ENCODE measurements at places on chromosomes 6 and 20.

- no peak for DNase-seq
Observed at GRCh38 chr6:165823609-165824326, 160.7 kb upstream of the PDE10A start.

GRCh38 chr6:89610149-89610642 is 28.4 kb downstream of the LYRM2 start:
- DNase-seq: peak; percentile 67

- no peak for DNase-seq
Observed at GRCh38 chr20:16203096-16203495, 370.2 kb downstream of the KIF16B start.

DNA sequence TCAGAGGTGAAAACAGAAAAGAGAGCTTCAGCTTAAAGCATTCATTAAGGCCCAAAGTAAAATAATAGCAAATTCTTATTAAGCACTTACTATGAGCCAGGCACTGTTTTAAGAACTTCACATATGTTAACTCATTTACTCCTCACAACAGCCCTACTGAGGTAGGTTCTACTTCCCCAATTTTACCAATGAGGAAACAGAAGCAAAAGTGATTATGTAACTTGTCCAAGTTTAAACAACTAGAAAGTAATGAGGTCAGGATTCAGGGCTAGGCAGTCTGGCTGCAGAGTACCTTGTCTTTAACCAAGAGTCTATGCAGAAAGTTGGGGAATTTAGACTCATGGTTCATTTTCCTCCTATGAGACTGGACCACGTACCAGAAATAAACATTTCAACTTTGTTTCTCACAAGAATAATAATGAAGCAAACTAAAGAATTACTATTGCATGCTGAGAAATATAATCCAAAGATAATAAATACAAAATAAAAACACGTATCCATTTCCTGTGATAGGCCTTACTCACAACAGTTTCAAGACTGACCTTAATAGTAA is 3.8 kb downstream of the COL21A1 start:
- no peak for DNase-seq

GRCh38 chr6:146305092-146305491 is 238.5 kb upstream of the RAB32 start:
- DNase-seq: no peak

- DNase-seq: no peak
Observed at GRCh38 chr6:99366852-99367251, 17.4 kb upstream of the FAXC start.

DNA sequence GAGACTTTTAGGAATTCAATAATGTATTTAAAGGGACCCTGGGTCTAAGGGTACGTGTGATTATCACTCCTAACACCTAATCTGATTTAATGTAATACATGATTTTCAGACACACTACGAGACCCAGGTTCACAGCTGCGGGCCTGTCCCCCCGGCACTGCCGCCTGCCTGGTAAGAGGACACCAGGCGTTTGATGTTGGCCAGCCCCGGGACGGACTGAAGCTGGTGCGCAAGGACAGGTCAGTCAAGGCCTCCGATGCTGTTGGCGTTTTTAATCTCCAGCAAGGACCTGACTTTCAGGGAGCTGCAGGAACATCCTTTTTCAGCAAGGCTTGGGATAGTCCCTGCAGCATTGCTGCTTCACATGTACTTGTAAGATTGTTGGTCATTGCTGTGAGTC is 58.2 kb downstream of the IGF2R start:
- no peak for DNase-seq

DNA sequence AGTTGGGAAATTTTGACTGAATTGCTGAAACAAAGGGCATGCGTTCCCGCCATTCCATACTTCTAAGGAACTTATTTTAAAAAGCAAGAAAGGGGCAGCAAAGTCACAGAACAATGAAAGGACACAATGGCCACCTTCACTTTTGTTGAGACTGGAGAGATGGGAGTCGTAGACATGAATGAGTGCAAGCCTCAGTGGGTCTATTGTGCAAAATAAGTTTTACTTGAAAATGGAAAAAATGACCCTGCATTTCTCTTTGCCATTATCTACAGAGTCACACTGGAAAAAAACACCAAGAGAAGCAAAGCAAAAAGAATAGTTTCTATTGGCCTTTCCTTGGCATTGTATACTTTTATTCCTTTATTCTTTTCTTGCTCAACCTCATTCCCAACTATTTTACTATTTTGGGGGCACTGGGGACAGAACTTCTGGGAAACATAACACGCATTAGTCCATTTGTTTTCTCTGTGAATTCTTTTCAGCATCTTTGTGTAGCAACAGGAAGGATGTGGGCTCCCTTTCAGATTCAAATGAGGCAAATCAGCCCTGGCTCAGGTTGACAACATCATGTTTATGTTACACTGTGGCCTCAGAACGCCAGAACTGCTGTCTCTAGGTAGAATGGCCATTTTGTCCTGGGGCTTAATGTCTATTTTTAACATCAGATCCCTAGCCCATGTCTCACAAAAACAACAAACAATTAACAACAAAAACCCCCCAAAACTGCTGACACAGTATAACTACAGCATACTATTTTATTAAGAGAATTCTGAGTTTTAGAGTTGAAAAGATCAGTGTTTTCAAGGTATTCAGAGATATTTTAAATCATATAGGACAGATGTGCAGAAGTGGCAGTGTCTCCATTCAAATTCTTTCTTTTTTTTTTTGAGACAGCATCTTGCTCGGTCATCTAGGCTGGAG is 122.2 kb downstream of the FYN start:
- no peak for DNase-seq

DNA sequence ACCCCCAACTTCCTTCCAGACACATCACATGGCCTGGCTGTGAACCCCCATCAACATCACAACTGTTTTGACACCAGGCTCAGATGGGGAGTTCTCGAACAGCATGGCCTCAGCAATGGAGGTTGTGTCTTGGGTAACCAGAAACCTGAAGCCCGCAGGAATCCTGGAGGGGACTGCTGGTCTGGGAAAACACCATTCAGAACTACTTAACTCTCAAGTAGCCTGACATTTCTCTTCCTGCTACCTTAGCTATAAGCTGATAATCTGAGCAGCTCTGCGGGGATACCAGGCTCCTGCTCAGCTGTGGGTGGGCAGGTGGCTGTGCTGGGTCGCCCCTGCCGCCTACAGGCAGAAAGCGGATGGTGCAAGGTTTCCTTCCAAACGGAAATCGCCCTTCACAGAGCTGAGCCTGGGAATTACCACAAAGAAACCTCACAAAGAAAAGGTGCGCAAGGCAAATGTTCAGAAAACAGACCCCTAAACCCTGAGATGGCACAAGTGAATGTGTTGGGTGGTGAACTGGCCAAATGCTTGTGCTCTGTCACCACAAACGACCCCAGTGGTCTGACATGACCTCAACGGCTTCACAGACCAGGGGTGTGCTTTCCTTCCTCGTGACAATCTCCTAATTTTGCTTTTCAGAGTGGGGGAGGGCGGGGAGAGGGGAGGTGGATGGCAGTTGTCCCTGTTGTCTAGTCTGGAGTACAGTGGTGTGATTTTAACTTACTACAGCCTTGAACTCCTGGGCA is 29.5 kb downstream of the SNX5 start:
- peak; percentile 18 for DNase-seq

DNA sequence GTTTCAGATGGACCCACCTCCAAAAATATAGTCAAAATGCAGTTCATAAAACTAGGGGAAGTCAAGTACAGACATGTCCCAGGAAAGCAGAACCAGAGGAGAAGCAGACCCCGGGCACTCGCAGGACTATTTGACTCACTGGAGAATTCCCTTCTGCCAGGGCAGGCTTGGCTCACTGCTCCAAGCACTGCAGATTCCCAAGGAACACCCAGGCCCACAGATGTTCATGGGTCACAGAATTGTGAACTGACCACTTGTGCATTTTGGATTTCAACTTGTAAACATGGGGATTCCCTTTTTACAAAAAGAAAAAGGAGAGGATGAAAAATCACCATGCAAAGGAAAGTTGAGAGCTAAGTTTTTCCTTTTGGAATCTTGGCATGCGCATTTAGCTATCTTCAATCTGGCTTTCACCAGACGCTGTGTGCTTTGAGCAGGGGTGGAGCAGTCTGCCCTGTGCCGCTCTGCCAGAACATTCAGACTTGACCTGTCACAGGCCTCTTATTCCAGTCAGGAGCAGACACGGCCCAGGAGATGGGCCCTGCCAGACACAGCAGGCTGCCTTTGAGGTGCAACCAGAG is 237.5 kb upstream of the TAB2 start:
- no peak for DNase-seq

DNA sequence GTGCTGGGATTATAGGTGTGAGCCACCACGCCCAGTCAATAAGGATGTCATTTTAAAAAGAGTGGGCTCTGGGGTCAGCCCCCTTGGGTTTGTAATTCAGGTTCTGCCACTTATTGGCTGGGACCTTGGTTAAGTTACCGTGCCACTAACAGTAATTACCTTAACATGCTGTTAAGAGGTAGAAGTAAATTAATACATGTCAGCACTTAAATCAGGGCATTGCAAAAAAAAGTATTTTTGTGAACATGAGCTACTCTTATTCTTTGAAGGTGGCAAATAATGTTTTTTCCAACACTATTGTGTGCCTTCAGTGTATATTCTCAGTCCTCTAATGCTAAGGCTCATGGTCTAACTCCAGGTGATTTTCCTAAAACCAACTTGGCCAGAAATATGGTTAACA is 109.5 kb downstream of the F13A1 start:
- no peak for DNase-seq

DNA sequence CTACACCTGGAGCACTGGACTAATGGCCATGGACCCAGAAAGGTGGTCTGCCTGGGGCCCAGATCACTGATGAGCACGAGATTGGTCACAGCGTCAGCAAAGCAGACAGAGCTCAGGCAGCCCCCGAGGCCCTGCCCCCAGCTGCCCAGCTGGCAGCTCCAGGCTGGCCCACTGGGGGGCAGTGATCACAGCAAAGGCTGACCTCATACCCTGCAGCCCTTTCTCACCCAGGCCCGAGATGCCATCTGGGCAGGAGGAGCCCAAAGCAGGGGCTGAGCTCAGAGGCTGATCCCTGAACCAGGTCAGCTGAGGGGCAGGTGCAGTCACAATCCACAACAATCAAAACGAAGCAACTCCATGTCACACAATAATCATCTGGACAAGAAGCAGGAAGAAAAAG is 4.1 kb downstream of the MAP1LC3A start:
- no peak for DNase-seq

- DNase-seq: no peak
Observed at GRCh38 chr20:56347628-56348304, 11.0 kb upstream of the FAM210B start.

- DNase-seq: no peak
Observed at GRCh38 chr20:60340232-60340631, 382.0 kb downstream of the CDH26 start.

DNA sequence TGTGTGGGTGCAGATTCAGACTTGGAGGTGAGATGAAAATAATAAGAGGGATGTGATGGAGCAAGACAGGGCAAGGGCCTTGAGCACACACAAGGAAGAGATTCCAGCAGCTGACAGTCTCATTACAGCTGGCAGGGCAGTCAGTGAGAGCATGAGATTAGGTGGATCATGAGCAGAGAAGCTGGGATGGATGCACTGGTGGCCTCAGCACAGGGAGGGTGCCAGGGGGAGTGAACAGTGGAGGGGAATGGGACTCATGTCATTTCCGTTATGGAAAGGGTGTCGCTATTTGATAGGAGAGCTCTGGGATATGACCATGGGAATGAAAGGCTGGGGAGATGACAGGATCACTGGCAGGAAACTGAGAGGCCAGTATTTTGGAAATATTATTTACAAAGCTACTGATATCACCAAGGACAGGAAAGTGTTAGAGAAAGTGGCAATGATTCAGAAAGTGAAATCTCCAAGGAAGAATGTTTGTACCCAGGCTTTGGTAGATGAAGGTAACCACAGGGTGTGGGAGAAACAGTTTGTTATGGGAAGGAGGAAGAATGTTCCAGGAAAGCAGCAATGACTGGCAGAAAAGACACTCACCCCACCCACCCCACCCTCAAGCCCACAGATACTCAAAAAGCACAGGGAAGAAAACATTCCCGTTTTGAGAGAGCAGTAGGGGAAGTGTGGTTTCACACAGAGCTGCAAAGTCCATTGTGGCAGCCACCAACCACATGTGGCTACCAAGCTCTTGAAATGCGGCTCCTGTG is 214.7 kb upstream of the PROKR2 start:
- no peak for DNase-seq

- DNase-seq: no peak
Observed at GRCh38 chr6:41464481-41464880, 81.7 kb upstream of the FOXP4 start.

GRCh38 chr20:34240693-34241615 is at the start of gene ASIP:
Gene ASIP (plus strand): TSS chr20:34241423. CDS start chr20:34260375, 18,952 bp downstream.
- no peak for DNase-seq

- DNase-seq: no peak
Observed at GRCh38 chr6:167698540-167698939, 128.2 kb upstream of the AFDN start.

DNA sequence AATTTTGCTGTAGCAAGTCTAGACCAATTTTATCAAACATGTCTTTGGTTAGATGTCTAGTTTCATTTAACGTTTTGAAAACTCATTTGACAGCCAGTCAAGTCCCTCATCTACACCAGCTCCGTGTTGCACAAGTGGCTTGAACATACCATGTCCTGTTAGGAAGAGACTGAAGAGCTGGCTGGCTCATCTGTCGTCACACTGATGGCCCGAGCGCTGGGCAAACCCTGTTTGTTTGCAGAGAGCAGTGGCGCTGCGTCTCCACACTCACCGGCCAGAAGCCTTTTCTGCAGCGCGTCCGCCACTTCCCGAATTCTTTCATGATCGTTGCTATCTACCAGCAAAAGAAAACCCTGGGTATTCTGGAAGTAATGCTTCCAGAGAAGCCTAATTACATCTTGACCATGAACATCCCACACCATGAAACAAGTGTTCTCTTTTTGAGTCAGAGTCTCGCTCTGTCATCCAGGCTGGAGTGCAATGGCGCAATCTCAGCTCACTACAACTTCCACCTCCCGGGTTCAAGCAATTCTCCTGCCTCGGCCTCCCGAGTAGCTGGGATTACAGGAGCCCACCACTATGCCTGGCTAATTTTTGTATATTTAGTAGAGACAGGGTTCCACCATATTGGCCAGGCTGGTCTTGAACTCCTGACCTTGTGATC is 10.7 kb upstream of the TCFL5 start:
- no peak for DNase-seq

DNA sequence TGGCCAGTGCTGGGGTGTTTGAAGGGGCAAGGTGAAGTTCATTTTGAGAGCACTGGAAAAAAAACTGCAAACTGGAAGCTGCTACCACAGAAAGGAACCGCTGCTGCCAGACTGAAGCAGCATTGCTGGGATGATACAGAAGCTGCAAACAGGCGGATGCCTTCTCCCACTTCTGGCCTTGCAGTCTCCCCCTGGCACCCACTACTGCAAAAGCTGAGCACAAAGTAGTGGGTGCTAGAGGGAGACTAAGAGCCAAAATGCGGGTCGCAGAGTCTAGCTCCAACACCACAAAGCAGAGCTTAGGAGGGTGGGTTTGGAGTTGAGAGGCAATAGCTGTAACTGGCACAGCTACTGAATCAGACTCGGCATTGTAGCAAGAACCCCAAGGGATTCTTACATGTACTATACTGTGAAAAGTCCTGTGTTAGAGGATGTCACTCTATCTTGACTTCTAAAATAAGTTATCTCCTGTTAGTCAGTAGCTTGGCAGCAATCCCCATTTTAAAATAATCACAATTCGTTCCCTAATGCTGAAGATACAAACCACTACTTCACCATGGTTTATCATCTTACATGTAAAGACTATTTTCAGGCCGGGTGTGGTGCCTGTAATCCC is 44.0 kb upstream of the COL21A1 start:
- no peak for DNase-seq

GRCh38 chr6:167471548-167471930 is 146.7 kb downstream of the TTLL2 start:
- DNase-seq: no peak

- no peak for DNase-seq
Observed at GRCh38 chr6:63759605-63760105, 124.1 kb downstream of the PHF3 start.

- no peak for DNase-seq
Observed at GRCh38 chr20:47243003-47243402, 113.5 kb downstream of the ZMYND8 start.

Data from activated CD8-positive, alpha-beta memory T cell treated with anti-CD3 and anti-CD28 coated beads for 4 hours (primary cell).